Activated CD8-positive, alpha-beta memory T cell treated with anti-CD3 and anti-CD28 coated beads, Interleukin-2, amount 50 U/mL, for 4 hours (primary cell): ENCODE measurements at places on chromosomes 16 and 17.

DNA sequence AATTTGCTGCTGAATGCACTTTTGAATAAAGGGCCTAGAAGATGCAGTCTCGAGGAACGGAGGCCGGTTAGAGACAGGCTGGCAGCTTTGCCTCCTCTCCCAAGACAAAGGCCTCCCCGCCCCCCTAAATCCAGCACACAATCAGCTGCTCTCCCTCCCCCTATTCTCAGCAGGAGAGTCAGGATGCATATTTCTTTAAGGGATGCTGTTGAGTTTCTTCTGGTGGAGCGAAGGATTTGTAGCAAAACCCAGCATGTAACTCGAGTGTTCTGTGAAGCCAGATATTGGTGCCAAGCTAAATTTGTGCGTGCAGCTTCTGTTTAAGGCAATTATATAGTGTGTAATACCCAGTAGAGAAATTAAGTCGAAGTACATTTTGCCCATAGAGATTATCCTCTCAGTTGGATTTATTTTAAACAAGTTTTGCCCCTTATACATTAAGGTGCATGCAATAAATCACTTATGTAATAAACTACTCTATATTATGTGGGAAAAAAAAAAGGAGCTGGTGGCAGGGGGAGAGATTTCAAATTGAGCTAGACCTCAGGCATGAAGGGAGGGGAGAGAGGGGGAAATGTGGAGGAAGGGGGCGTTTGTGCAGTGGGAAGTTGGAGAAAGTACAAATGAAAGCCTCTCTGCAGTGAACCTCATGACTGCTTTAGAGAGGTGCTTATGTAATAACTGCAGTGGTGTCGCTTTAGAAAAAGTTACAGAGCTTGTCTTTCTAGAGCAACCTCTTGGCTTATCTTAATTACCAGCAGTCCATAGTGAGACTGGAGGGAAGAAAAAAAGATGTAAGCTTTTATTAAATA lies 599.2 kb downstream of the MAF start:
- DNase-seq, result no peak

- no peak for DNase-seq
These were observed 509 bp upstream of the ATAD5 start for GRCh38 chr17:30831257-30831656.

DNA sequence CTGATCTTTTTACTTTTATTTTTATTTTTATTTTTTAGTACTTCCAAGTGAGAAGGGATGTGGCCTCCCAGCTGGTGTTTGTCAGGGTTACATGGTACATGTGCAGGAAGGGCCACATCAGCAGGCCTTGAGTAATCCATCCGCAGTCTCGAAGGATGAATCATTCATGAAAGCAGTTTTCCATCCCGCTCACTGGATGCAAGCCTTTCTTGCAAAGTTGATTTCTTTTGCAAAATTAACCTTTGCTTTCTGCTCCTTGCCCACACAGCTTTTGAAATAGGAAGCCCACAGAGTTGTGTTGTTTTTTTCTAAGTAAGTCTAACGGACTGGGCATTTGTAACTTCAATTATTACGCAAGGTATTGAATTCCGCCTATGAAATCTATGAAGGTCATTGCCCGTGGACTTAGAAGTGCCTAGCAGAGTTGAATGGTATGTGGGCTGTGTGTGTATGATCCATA lies 157.4 kb downstream of the PRKCA start:
- DNase-seq, result no peak

- no peak for DNase-seq
These were observed 19.7 kb downstream of the ALKBH5 start for GRCh38 chr17:18203308-18203707.

DNA sequence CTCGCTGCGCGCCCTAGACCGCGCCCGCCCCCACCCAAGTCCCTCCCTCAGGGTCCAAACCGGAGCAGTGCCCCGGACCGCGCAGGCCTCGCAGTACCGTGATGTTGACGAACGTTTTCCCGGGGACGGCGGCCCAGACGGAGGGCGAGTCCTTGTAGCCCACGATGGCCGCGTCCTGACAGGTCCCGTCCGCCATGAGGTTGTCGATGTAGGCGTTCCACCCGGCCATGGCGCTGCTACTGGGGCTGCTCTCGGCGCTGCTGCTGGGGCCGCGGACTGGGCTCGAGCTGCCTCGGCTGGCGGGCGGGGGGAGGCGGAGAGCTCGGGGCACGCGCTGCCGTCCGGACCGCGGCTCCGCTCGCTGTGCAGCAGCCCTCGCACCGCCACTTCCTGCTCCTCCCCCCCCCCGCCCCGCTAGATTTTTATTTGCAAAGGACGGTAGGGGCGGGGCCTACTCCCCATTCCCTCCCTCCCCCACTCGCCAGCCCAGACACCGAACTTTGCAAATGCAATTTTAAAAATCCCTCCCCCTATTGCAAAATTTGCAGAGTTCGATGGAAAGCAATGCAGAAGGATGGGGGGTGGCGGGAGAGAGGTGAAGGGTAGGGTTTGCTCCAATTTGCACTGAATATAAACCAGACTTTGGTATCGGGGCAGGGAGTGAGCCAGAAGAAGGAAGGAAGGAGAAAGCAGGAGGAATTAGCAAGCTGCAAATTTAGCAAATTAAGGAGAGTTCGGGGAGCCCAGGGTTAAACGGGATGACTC lies at the start of gene PFN1:
Gene PFN1 (minus strand): TSS at position 365 of the 765 bp plus-strand sequence. CDS start 136 bp downstream, at position 229.
- peak; percentile 88 for DNase-seq

DNA sequence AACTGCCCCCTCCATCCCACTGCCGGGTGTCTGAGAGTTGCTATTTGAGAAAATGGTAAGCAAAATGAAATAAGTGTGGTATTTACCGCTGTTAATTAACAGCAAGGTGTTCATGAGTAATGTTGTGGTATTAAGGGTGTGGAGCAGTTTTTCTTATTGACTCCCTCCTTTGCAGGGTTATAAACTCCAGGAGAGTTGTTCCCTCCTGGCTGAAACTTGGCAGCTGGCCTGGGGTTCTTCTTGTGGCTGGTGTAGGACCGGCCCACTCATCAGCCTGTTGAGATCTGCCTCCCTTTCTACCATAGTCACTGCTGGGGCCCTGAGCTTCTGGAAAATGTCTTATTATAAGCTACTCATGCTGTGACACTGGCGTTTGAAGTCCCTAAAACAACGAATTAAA lies 128.6 kb downstream of the SOX9 start:
- no peak for DNase-seq

DNA sequence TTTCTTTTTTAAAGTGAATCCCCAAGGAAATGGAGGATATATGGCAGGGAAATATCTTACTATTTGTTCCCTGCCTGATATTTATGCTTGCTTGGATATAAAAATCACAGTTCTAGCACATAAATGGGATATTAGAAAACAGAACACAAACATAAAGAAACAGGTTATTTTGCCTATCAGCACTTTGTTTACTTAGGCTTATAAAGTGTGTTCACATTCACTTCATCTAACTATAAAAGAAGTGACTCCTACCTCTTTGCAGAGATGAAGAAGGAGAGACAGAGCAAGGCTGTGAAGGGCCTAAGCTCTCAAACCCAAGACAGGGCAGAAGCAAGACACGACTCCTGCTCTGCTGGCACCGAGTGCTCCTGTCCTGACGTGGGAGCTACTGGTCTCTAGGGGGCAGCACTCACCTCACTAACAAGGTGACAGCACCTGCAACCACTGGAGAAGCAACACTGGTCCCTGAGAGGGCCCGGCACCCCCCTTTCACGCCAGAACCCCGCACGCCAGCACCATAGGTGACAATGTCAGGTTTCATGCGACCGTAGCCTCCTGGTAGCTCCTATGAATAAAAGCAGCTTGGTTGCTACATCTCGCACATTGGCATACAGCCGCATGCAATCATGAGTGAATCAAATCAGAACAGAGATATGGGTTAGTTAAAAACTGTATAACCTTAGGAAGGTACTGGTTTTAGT lies 32.0 kb downstream of the MBTPS1 start:
- peak; percentile 66 for DNase-seq

- no peak for DNase-seq
These were observed 232.3 kb downstream of the KATNIP start for GRCh38 chr16:27781981-27782880.

GRCh38 chr16:57865746-57866528 lies 63.6 kb upstream of the KIFC3 start:
- no peak for DNase-seq

DNA sequence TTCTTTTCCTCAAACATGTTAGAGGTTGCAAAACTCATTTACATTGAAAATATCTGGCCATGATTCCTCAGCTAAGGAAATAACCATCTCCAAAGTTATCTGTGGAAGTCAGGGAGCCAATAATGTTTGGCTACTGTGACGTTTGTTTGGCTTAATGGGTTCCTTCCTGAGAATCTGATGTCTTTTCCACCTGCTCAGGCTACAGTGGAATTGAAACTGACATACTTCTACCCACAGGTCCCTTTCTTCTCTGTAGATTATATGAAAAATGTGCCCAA lies 221.1 kb upstream of the XYLT1 start:
- DNase-seq, result no peak

- no peak for DNase-seq
These were observed 10.8 kb upstream of the G6PC1 start for GRCh38 chr17:42889809-42890208.

- DNase-seq, result peak; percentile 52
These were observed 2.0 kb upstream of the YPEL2 start for GRCh38 chr17:59329176-59330052.

DNA sequence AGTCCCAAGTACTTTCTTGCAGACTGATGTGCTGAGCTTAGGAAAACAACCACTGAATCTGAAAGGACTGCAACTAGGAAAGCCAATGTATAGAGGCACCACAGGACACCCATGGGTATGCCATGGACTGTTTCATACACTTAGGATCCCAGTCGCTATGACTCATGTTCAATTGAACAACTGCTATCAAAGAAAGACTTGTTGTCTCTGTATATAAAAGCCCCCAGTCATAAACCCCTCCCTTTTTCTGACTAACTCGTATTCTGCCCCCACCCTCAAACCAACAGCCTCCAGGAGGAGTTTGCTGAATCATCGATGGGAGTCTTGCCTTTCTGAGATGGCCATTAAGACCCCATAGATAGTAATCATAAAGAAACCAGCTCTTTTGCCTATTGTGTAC lies 205.4 kb downstream of the ANKFN1 start:
- no peak for DNase-seq

DNA sequence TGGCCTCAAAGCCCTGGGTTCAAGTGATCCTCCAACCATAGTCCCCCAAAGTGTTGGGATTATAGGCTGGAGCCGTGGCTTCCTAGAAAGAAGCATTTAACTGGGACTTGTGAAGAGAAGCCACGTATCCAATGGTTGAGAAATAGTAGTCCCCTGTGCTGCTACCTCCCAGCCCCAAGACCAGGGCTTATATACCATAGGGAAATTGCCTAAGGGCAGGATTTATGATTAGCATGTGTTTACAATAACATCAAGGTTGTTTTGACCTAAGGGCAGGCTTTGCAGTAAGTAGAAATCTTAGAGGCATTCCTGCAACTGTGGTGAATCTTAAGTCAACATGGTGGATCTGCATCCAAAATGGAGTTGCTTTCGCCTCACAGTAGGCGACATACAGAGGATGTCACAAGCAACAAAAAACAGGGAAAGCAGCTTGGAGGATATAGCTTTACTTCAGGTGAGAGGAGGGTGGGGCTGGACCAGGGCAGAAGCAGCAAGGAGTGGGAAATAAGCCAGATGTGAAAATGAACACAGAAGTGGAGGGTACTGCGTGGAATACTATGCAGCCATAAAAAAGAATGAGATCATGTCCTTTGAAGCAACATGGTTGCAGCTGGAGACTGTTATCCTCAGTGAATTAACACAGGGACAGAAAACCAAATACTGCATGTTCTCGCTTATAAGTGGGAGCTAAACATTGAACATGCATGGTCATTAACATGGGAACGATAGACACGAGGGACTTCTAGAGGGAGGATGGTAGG lies 18.7 kb upstream of the NSMCE1 start:
- DNase-seq, result no peak

DNA sequence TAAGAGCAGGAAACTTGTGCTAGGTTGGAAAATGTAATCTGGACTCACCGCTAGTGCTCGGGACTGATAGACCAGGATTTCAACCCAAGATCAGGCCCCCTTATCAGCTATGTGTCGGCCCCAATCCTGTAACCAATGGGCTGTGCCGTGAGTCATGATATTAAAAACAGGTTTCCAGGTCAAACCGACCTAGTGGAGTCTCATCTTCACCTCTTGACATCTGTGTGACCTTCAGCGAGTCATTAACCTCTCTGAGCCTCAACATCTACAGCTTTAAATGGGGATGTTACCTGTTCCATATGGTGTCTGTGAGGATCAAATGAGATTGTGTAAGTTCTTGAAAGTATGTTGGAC lies 512 bp downstream of the PMM2 start:
- peak; percentile 29 for DNase-seq

GRCh38 chr17:29114141-29114540 lies 66.1 kb downstream of the MYO18A start:
- no peak for DNase-seq

- no peak for DNase-seq
These were observed 18.2 kb downstream of the GALNS start for GRCh38 chr16:88838566-88838965.

DNA sequence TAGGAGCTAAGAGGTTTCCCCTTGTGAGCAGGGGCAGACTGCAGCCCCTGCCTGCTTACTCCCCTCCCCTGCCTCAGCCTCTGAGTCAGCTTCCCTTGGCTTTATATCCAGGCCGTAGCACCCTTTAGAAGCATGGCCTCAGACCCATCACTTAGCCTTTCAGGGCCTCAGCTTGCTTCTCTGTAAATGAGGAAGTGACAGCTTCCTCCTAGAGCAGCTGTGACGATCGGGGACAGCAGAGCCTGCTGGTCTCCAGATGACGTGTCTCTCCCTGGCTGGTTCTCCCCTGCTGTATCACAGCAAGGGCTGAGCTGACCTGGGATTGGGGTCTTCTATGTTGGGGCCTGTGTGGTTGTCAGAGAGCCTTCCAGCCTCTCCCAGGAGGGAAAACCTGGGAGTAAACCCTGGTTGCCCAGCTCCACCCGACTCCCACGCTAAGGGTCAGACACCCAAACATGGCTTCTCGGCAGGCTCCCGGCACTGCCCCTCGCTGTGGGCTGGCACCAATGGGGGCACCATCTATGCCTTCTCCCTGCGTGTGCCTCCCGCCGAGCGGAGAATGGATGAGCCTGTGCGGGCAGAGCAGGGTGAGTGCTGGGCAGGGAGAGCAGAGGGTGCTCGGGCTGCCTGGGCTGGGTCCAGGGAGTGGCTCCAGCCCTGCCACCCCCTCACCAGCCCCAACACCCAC lies 16.3 kb upstream of the MYO15B start:
- no peak for DNase-seq

- DNase-seq, result peak; percentile 20
These were observed 25.0 kb downstream of the TEX14 start for GRCh38 chr17:58666858-58667267.

- no peak for DNase-seq
These were observed 131.6 kb upstream of the PLCG2 start for GRCh38 chr16:81647527-81647926.

DNA sequence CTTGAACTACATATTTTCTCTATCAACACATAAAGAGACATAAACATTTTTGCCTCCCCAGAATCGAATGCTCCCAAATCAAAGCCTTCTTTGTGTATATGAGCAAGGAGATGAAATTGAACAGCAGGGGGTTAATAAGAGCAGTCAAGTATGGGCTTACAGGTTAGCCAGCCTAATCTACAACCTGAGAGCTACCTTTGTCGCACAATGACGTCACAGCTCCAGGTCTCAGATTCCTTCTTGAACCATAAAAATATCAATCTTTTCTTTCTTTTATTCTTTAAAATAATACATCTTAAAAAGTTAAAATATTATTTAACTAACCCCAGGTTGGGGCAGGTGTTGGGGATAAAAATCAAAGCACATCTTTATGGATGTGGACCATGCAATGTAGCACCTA lies 482.9 kb upstream of the CDH11 start:
- DNase-seq, result no peak

GRCh38 chr17:68399638-68400403 lies 57.5 kb downstream of the WIPI1 start:
- DNase-seq, result no peak
